Right ventricle myocardium inferior (tissue), 1 donor: ENCODE measurements at places on chromosomes 3 and 15.

DNA sequence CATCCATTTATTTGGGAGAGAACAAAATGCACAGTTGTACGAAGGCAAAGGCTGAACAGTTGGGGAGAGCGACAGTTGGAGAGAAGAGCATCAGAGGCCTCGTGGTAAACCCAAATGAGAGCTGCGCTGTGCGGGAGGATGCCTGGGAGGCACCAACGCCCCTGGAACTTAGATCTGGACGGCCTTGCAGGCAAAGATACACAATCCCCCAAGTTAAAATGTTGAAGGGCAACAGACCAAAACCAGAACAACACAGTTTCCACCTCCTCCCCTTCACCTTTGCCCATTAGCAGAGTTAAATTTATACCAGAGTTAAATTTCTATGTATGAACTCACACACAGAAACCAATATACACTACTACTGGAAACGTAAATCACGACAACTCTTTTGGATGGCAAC lies 339.6 kb downstream of the RORA start:
- no peak for DNase-seq

DNA sequence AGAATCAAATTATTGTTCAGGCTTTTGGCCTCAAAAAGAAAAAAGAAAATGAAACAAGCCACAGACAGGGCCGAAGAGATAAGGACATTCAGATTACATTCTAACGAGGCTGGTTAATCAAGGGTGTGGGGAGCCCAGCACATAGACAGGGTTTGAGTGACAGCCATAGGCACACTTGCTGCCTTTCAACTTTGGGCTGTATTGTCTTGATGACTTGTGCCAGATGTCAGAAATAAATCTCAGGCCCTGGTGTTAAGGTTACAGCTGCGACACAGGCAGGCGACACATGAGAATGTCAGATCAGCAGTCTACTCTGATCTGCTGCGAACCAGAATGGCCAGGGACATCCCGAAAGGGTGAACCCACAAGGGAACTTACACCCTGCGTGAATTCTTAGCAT lies 231.2 kb upstream of the ARRDC4 start:
- no peak for DNase-seq

DNA sequence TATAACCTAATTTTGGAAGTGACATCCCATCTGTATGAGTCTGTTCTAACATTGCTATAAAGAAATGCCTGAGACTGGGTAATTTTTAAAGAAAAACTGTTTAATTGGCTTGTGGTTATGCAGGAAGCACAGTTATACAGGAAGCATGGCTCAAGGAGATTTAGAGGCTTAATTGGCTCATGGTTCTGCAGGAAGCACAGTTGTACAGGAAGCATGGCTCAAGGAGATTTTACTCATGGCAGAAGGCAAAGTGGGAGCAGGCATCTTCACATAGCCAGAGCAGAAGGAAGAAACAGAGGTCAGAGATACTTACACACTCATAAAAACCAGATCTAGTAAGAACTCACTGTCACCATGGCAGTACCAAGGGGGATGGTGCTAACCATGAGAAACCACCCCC lies 193.1 kb upstream of the ADAMTS9 start:
- DNase-seq = no peak

DNA sequence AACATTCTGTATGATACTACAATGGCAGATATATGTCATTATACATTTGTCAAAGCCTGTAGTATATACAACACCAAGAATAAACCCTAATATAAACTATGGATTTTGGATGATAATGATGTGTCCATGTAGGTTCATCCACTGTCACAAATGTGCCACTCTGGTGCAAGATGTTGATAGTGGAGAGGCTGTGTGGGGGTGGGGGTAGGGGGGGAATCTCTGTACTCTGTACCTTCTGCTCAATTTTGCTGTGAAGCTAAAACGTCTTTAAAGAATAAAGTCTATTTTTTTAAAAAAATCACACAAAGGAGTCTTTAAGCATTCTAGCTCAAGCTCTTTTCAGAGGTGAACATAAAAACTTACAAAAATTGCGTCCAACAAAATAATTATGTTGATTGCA lies 88.2 kb upstream of the ABI3BP start:
- no peak for DNase-seq

DNA sequence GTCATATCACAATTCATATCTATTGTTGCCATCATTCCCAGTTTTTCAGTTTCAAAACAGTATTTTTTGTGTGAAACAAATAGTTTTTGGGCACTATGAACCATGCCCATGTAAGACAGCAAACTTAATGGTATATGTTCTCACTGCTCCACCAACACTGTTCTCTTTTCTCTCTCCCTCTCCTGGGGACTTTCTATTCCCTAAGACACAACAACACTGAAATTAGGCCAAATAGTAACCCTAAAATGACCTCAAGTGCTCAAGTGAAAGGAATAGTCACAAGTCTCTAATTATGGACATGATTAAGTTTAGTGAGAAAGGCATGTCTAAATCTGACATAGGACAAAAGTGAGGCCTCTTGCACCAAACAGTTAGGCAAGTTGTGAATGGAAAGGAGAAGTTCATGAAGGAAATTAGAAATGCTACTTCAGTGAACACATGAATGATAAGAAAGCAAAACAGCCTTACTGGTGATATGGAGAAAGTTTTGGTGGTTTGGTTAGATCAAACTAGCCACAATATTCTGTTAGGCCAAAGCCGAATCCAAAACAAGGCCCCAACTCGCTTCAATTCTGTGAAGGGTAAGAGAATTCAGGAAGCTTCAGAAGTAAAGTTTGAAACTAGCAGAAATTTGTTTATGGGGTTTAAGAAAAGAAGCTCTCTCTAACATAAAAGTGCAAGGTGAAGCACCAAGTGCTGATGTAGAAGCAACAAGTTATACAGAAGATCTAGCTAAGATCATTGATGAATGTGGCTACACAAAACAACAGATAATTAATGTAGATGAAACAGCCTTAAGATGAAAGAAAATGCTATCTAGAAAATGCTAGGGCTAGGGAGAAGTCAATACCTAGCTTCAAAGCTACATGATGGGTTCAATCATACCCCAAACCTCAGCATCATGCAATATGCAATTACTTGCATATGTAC lies 104.2 kb downstream of the CBLB start:
- DNase-seq = no peak

- DNase-seq = peak; percentile 81
Measured at GRCh38 chr3:31533169-31534064, 692 bp downstream of the STT3B start.

DNA sequence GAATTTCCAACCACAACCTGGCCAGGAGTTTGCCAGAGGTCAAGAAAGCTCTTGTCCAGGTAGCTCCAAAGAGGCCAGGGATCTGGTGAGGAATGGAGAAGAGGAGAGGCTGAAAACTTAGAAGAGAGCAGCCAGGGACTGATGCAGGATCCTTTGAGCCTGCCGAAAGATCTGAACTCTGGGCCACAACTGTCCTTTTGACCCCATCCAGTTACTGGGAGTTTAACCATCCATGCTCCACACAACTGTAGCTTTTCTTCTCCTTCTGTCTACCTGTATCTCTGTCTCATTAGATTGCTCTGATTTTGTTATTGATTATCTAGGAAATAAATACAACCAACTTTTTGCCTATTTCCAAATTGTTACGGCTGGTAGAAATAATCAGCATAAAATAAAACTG lies 36.7 kb downstream of the DAZL start:
- DNase-seq = no peak

DNA sequence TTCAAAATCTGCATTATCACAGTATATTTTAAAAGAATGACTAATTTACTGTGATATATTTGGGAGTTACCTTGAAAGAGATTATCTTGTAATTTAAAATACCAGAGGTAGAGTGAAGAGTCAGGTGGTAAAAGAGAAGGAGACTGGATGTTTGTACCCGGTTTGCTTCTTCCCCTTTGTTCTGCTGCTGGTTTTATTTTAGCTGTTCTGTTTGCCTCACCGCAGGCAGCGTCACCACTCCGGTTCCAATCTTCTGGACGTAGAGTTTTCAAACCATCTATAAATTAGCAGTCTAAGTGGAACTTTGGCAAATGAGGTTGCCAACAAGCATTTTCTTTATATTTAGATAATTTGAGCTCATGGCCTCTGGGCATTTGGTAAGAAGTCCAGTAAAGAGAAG lies 38.2 kb downstream of the PPARG start:
- no peak for DNase-seq

GRCh38 chr15:67769497-67770357 lies 55.6 kb upstream of the SKOR1 start:
- DNase-seq = no peak

DNA sequence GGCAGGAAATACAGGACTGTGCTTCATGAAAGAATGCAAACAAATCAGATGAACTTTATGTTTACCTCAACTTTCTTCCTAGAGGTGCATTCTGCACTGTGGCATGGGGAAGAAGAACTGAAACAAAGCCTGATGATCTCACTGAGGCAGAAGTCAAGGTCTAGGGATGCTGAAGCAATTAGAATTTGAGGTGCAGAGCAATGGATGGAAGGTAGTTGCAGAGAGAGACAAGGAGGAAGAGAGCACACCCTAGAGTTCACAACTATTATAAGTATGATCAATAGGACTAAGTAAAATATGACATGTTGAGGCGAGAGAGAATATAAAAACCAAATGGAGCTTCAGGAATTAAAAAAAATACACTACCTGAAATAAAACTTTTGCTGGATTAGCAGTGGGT lies 420.1 kb downstream of the EDEM1 start:
- DNase-seq = no peak

- no peak for DNase-seq
Measured at GRCh38 chr3:58334013-58334321, 1.3 kb downstream of the PXK start.

DNA sequence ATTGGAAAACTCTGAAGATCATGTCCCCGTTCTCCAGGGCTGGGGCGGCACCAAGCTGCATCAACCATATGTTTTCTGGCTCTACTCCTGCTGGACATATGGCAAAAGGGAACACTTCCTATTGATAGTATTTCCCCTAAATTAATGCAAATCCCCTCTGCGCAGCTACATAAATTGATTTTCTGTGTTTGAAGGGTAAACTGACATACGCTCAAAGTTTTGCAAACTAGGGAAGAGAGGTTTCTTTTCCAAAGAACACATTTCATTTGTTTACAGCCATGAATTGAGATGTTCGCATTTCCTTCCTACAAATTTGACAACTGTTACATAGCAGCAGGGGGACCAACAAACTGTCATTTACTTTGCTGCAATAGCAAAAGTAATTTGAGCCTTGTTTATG lies 35.9 kb downstream of the CTXND1 start:
- DNase-seq = no peak

GRCh38 chr3:98734735-98735134 lies 28.4 kb upstream of the ST3GAL6 start:
- DNase-seq = no peak

GRCh38 chr15:40151991-40152390 lies 8.9 kb upstream of the BUB1B start:
- no peak for DNase-seq

DNA sequence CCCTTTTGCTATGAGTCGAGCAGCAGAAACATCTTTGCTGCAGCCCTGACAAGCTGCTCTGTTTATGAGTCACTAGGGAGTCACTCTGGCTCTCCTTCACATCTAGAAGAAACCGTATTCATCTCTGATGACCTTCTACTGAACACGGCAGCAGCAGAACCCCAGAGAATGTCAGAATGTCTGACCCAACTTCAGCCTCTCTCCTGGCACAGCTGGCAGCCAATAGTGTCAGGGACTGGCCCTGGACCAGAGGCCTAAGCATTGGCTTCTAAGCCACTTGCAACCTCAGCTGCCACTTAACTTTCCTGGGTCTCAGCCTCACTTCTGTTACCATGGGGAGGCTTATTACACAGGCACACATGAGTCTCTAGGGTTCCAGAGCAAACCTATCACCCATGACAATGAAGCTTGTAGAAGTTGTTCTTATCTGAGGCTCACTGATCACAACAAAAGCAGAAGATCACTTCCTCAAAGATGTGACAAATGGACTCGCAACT lies 184.1 kb upstream of the TLE3 start:
- no peak for DNase-seq

- DNase-seq = no peak
Measured at GRCh38 chr15:33278816-33279612, 31.8 kb upstream of the RYR3 start.

GRCh38 chr3:114308830-114309229 lies 15.0 kb downstream of the TIGIT start:
- DNase-seq = no peak

- DNase-seq = no peak
Measured at GRCh38 chr3:62167566-62168262, 205.6 kb downstream of the FEZF2 start.

- DNase-seq = no peak
Measured at GRCh38 chr3:105800320-105800719, 68.5 kb downstream of the CBLB start.

GRCh38 chr15:40136470-40137302 lies 24.2 kb upstream of the BUB1B start:
- no peak for DNase-seq

GRCh38 chr3:138933981-138934691 lies 12.8 kb downstream of the FOXL2 start:
- DNase-seq = no peak

- DNase-seq = no peak
Measured at GRCh38 chr3:44076221-44076829, 165.4 kb upstream of the TOPAZ1 start.

DNA sequence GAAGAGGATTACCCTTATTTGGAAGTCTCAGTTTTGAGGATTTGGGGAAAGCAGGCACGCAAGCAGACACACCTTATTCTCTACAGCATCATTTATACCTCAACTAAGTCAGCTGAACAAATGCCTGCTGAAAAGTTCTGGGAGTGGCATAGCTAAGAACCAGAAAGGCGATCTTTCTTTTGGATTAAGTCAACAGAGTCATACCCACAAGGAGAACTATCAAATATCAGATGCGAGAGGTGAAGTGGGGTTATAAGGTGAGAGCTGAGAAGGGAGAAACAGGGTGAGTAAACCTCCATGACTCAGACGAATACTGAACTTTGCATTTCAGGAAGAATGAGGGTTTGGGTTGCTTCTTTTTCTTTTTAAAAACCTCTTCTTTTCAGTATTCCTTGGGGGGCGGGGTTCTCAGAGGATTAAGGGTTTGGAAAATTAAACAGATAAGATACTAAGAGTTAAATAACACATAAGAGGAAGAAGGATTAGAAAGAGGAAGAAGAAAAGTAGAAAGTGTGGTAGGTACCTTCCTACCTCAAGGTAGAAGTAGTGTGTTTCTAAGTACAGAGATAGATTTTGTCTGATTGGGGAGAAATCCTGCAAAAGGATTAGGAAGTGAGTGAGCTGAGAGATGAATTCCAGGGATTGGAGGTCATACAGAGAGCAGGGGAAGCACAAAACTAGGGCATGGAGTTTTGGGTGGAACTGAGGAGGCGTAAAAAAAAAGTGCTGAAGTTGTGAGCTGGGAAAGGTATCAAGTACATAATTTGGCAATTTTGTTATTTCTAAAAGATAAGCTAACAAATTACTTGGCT lies 41.3 kb upstream of the ICE2 start:
- DNase-seq = no peak

GRCh38 chr15:39878406-39878785 lies 41.7 kb downstream of the GPR176 start:
- no peak for DNase-seq
